ENCODE measurements at places on chromosomes 2 and 18.

- DNase-seq, result no peak
These were observed 36.0 kb upstream of the YPEL5 start for GRCh38 chr2:30110773-30111172.

- DNase-seq, result no peak
These were observed 146.6 kb downstream of the HAUS1 start for GRCh38 chr18:46250812-46251173.

DNA sequence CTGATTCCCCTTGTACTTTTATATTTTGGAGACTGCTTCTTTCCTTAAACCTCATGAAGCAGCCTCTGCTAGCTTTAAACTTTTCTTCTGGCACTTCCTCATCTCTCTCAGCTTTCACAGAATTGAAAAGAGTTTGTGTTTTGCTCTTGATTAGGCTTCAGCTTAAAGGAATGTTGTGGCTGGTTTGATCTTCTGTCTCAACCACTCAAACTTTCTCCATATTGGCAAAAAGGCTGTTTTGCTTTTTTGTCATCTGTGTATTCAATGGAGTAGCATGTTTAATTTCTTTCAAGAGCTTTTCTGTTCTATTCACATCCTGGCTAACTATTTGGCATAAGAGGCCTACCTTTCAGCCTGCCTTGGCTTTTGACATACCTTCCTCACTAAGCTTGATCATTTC, 36.3 kb upstream of the MSTN start:
- DNase-seq, result no peak

GRCh38 chr2:19769513-19769912, 132.3 kb downstream of the TTC32 start:
- DNase-seq, result no peak

GRCh38 chr2:136251197-136251884, 133.4 kb upstream of the CXCR4 start:
- DNase-seq, result no peak

GRCh38 chr2:157231476-157231875, 26.0 kb upstream of the GALNT5 start:
- DNase-seq, result no peak

DNA sequence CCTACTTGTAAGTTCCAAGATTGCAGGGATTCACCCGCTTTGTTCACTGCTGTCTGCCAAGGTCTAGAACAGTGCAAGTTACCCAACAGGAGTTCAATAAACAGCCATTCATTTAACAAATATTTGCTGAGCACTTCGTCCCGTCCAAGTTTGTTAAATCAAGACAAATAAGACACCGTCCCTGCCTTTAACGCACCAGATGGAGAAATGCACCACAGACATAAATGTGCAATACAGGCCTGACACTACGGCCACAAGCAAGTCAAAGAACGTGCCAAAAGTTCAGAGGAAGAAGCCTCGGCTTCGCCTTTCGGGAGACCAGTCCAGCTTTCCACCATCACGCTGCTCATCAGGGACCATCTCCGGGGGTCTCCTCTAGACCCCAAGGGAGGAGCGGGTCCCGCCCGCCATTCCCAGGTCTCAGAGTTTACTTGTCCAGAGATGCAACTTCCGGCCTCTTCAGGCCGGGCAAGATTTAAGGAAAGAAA, 429 bp downstream of the C2orf76 start:
- no peak for DNase-seq
